AG10803 (cell line): ENCODE measurements at places on chromosomes 16 and 17.

DNA sequence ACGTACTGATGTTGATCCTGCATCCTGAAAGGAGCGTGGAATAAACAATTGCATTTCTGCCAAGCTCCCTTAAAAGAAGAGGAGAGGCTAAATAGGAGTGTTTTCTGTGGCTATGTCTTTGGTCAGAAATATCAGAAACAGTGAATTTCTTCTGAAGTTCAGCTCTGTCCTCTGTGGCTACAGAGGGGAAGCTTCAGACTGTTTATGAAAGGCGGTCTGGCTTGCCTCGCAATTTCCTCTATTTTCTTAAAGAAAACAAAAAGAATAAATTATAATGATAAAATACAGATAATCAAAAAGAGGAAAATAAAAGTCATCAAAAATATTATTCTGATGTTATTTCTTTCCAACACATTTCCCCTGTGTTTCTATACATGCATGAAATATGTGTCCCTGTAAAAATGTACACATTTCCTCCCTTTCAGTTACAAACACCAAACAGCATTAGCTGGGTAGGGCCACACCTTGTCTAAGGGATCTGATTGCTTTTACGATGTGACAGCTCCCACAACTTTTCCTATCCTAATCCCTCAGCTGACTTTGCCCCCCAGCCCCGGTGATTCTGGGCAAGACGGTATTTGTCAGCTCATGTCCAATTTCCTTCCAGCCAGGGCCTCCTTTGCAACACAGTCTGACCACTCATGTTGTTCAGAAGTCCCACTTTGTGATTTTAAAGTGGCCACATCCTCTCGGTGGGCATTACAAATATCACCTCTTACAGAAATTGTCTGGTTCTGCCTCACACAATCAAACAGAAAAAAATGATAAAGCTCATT is 439.0 kb downstream of the HS3ST3B1 start:
- no peak for DNase-seq

DNA sequence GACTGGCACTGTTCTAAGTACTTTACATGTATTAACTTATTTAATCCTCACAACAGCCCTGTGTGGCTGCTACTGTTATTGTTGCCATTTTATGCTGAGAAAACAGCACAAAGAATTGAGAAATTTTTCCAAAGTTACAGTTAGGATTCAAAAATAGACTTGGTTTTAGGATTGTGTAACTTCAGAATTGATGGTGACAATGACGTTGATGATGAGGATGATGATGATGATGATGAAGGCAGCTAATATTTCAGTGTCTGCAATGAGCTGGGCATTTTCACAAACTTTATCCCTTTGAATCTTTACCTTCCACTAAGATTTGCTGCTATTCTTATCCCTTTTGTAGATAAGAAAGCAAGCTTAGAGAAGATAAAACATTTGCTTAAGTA is 22.1 kb downstream of the PRKCB start:
- no peak for DNase-seq

DNA sequence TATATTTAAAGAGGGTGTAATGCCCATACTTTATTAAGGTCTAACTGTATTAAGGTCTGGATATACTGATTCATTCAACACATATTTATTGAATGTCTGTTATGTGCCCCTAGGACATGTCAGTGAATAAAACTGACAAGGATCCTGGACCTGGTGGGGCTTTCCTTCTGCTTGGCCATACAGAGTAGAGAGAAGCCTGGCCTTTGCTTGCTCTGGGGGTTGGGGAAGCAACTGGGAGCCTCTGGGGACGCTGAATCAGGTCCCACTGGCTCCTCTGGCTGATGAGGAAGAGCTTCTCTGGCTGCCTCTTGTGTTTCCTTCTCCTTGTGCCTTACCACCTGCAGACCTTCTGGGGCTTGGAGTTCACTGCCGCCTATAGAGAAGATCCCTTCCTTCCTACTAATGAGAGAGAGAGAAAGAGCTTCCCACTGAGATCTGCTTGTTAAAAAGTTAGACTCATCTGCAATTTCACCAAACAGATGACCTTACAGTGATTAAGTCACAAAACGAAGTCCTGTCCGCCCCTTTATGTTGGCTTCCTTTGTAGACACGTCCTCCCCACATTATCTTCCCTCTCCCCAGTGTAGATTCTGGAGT is 49.7 kb downstream of the MSI2 start:
- no peak for DNase-seq

- DNase-seq: no peak
These were observed 25.9 kb upstream of the SPNS3 start for GRCh38 chr17:4407851-4408250.

DNA sequence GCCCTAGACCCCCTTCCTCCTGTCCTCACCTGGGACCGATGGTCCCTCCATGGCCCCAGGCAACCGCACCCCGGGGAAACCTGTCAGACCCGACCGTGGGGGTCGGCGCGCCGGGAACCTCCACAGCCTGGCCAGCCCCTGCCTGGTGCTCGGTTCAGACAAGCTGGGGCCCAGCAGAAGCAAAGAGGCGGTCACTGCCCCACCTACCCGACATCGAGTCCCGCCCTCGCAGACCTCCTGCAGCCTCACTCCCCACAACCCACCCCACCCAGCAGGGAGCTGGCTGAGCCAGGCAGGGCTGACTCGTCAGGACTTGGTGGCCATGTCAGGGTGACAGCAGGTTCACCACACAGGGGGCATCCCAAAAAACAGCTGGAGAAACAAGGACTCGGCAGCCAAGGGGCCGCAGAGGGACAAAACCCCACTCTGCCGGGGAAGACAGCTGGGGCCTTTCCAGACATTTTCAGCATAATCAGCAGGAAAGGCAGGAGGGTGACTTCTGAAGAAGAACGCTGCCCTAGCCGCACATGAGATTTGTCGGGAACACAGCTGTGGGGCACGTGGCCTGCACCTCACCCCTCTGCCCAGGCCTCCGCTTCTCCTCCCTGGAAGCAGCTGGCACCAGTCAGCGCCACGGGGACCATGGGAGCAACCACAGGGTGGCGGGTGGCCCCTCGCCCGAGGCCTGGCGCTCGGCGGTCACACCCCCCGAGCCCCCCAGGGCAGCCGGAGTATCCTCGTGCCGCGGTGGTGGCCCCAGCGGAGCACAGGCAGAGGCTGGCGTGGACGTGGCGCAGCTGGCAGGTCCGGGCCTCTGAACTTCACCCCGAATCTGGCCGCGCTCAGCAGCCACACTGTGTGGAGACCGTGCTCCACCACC is 22.9 kb downstream of the GNPTG start:
- no peak for DNase-seq

- no peak for DNase-seq
These were observed 75.7 kb downstream of the TANC2 start for GRCh38 chr17:63041722-63042121.

DNA sequence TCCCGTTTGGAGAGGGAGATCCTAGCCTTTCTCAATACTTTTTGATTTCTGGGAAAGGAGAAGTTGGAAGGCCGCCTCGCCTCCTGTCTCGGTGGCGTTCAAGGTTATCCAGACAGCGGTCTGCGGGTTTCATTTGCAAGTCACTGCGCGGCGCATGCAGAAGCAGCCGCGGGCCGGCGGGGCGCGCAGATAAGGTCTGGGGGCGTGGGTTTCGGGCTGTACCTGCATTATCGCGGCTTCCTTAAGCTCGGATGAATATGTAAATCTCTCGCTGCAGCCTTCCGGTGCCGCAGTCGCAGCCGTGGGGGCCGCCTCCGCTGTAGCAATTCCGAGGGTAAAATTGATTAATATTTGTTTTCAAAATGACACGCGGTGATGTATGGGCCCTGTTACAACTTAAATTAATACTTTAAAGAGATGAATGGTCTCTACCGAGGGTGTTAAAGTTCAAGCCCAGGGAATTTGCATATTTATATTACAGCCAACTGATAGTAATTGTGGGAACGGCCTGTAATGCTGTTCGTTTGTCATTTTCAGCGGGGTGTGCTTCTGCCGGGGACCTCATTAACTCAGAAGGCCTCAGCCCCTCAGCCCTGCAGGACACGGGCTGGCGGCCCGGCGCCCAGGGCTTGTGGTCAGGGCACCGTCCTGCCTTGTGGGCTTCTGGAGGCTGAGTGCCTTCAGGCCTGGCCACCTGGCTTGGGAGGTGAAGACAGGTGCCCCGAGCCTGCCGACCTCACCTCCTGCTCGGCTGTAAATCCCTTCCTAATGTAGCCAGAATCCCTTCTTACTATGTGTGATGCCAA is 99.4 kb downstream of the CYLD start:
- no peak for DNase-seq

DNA sequence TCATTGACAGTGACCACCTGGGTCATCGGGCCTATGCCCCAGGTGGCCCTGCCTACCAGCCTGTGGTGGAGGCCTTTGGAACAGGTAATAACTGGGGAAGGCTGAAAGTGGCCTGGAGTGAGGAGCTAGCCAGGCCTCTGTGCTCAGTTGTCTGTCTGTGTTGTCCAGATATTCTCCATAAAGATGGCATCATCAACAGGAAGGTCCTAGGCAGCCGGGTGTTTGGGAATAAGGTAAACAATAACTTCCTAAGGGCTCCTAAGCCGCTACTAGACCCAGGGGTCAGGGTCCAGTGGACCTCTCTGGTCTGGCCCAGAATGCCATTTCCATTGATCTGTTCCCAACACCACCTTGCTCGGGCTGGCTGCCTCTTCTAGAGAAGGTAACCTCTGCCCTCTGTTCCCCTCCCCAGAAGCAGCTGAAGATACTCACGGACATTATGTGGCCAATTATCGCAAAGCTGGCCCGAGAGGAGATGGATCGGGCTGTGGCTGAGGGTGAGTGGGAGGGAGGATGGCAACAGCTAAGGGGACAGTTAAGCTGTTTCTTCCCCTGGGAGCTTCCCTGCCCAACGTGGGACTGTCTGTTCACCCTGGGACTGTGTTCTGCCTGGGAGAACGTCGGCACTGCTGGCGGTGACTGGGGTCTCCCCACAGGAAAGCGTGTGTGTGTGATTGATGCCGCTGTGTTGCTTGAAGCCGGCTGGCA is 1.9 kb upstream of the MLX start:
- DNase-seq: no peak

- no peak for DNase-seq
These were observed 101.3 kb upstream of the C17orf78 start for GRCh38 chr17:37274461-37274860.

GRCh38 chr17:79484600-79485418 is 126.0 kb downstream of the RBFOX3 start:
- no peak for DNase-seq

GRCh38 chr16:27492588-27492979 is 57.1 kb downstream of the GTF3C1 start:
- DNase-seq: no peak

DNA sequence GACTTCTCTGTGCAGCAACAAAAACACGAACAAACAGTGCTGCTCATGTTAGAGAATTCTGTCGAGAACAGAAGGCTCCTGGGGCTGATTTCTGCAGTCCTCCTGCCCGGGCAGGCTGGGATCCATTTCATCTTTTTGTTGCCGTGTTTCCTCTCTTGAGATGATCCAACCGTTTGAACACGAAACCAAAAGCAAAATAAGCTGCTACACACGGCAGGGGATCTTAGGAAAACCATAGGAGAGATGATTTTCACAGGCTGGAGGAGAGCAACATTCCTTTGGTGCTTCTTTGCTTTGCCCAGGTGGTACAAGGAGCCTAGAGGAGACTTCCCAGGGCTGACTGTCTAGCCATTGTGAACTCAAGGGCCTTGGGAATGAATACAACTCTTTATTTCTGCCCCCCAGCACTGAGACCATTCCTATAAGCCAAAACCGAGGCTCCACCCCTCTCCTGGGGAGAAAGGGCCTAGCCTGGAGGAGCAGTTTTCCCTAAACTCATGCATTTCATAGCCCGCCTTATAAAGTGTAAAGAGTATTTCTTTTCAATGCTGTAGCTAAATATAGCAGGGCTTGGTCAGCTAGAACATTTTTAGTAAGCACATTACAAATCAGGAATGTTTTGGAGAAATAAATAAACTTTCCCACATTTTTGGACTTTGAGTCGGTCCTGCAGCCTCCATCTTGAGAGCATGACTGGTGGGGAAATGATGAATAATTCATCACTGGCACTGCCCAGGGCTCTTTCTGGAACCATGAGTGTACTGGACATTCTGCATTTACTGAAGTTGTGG is 7.7 kb downstream of the FOXL1 start:
- DNase-seq: peak; percentile 85

GRCh38 chr16:67933805-67934204 is 2.1 kb upstream of the CTRL start:
- DNase-seq: no peak

- DNase-seq: peak; percentile 48
These were observed 15.2 kb downstream of the PRKCA start for GRCh38 chr17:66317629-66318028.

- DNase-seq: no peak
These were observed 3.0 kb upstream of the CCL1 start for GRCh38 chr17:34366010-34366409.

DNA sequence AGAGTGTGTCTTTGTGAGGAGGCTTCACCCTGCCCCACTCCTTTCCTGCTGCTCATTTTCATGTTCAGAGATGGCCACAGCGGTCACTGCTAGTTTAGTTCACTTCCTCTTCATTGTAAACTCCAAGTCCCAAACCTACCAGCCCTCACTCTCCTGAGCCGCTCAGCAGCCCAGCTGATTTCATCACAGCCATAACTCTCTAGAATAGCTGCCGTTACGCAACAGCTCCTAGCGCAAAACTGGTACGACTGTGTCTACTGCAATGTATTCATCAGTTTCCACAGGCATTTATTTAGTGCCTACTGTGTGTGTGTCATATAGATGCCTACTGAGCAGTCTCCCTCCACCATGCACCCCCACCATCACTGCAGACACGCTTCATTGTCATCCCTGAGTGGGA is 233.5 kb upstream of the RPL38 start:
- DNase-seq: peak; percentile 18

- peak; percentile 87 for DNase-seq
These were observed 2.3 kb upstream of the ACTG1 start for GRCh38 chr17:81514739-81515529.

DNA sequence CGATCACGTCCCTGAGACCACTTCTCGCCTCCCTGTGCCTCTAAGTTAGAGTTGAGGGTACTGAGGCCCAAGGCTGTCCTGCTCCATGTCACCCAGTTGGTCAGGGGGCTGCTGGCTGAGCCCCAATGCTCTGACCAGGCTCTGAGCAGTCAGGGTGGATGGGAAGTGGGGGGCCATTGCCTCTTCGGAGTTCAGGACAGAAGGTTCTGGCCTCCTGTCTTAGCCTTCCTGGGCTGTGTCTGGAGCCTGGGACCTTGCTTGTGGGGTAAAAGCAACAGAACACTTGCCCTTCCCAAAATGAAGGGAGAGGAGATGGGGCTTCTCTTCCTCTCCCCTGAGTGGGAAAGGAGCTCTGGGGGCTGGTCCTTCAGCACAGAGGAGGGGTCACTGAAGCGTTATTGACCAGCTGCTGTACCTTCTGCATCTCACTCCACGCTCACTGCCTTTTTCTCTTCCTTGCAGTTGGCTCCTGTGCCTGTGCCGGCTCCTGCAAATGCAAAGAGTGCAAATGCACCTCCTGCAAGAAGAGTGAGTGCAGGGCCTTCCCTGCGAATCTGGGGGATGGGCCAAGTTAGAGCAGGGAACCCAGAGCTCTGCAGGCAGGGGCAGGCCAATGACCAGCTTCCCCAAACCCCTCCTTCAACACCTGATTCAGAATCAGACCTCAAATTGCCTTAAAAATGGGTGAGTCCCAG is 580 bp downstream of the MT1X start:
- DNase-seq: no peak
